ENCODE measurements at places on chromosomes 7 and 10. TPM values are rescaled to one million over a fixed set of nuclear protein-coding genes. Genes with fewer than 3 reads are reported as not detected.

The PIP gene
- not detected for total RNA-seq

The SFTPA1 gene
- total RNA-seq = not detected

The HECW1 gene
- not detected for total RNA-seq

The FGFR2 gene
- total RNA-seq = 0.19 TPM

The CUZD1 gene
- total RNA-seq = 1.0 TPM

The DRGX gene
- total RNA-seq = not detected

The INSYN2A gene
- total RNA-seq = not detected

The PODXL gene
- 0.62 TPM for total RNA-seq

The GGCT gene
- total RNA-seq = 60.5 TPM

The LIPM gene
- total RNA-seq = not detected

The TBL2 gene
- total RNA-seq = 25.3 TPM

The UNCX gene
- not detected for total RNA-seq

The GPC2 gene
- 4.8 TPM for total RNA-seq

The CHST15 gene
- 0.12 TPM for total RNA-seq

The TCF7L2 gene
- 1.5 TPM for total RNA-seq

The FANK1 gene
- total RNA-seq = 0.46 TPM

The VPS37D gene
- 0.26 TPM for total RNA-seq

The PHKG1 gene
- total RNA-seq = 2.4 TPM

The CFAP70 gene
- total RNA-seq = 0.80 TPM

The GCK gene
- total RNA-seq = 1.3 TPM

The FRAT2 gene
- 5.3 TPM for total RNA-seq

The CABCOCO1 gene
- total RNA-seq = not detected

The PNLIPRP2 gene
- total RNA-seq = not detected

The YAE1 gene
- total RNA-seq = 7.3 TPM

The POT1 gene
- 32.7 TPM for total RNA-seq

The MEOX2 gene
- not detected for total RNA-seq

The WNT8B gene
- 0.36 TPM for total RNA-seq

Measured in activated CD4-positive, alpha-beta memory T cell treated with anti-CD3 and anti-CD28 coated beads for 36 hours (primary cell).